Ureter (tissue), 1 donor: ENCODE measurements at places on chromosomes 1 and 21. TPM values are rescaled to one million over a fixed set of nuclear protein-coding genes. Genes with fewer than 3 reads are reported as not detected.

GUCA2B gene
- total RNA-seq, result not detected

PRPF38B gene
- total RNA-seq, result 48.9 TPM

SAMD11 gene
- 13.9 TPM for total RNA-seq

AMY1B gene
- not detected for total RNA-seq

KDF1 gene
- 15.7 TPM for total RNA-seq
